Activated CD4-positive, alpha-beta T cell treated with anti-CD3 and anti-CD28 coated beads, Interleukin-2, amount 10 ng/mL, durations not matched to agents 24 days and 14 days (primary cell): ENCODE measurements at places on chromosomes 7 and 10.
A peak's percentile ranks its signal among the peaks of the same experiment; 100 is the strongest.

DNA sequence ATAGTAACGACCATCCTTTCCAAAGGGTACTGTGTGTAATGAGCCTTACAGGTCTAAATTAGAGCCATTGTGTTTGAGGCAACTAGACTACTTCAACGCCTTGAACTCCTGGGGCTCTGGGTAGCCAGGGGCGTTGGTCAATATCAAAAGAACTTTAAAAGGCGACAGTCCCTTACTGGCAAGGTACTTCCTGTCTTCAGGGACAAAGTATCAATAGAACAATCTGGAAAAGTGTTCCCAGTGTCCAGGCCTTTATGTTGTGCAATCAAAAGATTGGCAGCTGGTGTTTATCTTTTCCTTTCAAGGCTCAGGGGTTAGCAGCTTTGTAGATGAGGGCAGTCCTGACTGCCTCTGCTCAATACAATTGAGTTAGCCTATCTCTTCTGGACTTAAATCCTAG lies 284.3 kb downstream of the PARD3 start:
- no peak for DNase-seq

DNA sequence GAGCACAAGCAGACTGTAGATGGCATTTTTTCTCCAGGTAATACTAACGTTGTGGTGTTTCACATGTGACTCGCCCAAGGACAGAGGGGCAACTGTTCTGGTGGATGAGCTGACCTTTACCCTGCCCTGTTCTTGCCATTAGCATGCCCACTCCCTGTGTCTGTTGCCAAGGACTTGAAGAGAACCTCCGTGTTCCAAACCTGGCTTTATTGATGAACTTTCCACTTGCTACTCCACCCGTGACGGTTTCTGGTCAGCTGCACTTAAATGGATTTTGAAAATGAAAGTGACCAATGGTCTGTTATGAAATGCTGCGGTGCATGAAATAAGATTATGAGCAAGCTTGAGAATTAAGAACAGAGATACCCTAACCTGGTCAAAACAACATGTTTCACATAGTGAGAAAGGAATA lies 30.4 kb downstream of the LRRC4 start:
- no peak for DNase-seq

GRCh38 chr7:86199881-86200614 lies 443.7 kb upstream of the GRM3 start:
- DNase-seq = no peak

GRCh38 chr10:99995269-99995668 lies 14.5 kb downstream of the DNMBP start:
- no peak for DNase-seq

DNA sequence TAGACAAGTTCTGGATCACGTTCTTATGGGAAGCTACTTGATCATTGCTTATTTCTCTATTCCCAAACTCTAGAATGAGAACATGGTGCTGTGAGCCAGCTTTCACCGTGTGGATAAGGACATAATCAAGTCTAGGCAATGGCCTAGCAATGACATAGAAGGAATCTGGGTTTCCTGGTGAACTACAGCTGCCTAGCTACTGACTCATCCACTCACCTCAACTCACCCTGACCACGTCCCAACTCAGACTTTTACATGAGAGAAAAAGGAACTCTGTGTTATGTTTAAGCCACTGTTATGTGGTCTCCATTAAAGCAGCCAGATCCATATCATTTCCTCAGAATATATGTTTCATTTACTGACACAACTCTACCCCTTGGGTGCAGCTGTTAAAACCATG lies 18.8 kb upstream of the MET start:
- DNase-seq = no peak

GRCh38 chr7:29084832-29085231 lies 61.5 kb downstream of the CPVL start:
- no peak for DNase-seq

DNA sequence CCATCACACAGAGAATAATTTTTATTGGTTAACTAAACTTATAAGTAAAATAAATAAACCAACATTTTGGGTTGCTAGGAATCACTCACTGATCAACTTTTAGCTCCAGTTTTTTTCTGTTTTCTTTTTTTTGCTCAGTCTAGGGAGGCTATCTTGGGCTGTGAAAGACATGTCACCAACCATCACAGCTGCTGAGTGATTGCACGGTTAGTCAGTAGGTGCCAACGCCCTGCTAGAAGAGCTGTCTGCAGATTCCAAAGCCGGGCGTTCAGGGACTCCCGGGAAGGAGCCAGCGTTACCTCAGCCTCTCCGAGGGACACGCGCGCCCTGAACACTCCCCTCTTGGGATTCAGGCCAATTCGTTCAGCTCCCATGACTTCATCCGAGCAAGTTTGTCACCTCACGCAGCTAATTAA lies 604 bp upstream of the STAM start:
- DNase-seq = no peak

DNA sequence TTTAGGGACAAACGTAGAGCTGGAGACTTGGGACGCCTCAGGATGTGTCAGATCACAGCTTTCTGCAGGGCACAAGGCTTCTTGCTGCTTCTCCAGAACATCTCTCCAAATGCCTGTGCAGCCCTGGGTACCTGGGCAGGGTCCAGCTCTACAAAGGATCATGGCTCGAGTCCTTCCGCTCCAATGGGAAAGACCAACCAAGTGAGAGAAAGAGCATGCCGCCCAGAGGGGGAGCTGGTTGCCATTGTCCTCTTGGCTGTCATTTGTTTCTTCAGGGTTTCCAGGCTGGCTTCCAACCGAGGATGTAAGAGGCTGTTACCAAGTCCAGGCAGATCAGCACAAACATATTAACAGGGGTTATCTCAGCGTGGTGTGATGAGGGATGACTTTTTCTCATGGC lies 5.6 kb upstream of the LEP start:
- DNase-seq = no peak

GRCh38 chr7:76424413-76425111 lies at the start of gene ZP3:
TSS of gene ZP3 (plus strand) at chr7:76424950. CDS start at chr7:76424965, 15 bp downstream.
- peak; percentile 84 for DNase-seq

- DNase-seq = no peak
These were observed 161.8 kb downstream of the DPY19L1 start for GRCh38 chr7:34875481-34875880.

GRCh38 chr7:101858437-101859385 lies 41.3 kb downstream of the CUX1 start:
- no peak for DNase-seq
